Fibroblast of the conjunctiva (primary cell): ENCODE measurements at places on chromosomes 3 and 15.

- no peak for DNase-seq
Observed at GRCh38 chr3:101518421-101518871, 5.4 kb upstream of the SENP7 start.

DNA sequence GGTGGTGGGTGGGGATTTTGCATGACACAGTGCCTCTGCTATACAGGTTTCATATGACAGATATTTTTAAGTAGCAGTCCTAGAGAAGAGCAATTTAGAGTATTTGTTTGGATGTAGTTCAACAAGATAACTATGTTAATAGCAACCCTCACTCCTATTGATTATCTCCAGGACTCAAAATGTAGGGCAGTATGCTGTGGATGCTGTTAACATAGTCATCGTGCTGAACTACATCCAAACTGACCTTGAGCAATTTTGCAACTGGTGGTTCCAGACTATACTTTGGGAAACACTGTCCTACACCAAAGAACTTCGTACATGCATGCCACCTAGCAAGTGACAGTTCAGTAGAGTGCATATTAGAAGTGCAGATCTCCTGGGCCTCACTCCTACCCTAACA, 117.6 kb downstream of the IL5RA start:
- DNase-seq = no peak

DNA sequence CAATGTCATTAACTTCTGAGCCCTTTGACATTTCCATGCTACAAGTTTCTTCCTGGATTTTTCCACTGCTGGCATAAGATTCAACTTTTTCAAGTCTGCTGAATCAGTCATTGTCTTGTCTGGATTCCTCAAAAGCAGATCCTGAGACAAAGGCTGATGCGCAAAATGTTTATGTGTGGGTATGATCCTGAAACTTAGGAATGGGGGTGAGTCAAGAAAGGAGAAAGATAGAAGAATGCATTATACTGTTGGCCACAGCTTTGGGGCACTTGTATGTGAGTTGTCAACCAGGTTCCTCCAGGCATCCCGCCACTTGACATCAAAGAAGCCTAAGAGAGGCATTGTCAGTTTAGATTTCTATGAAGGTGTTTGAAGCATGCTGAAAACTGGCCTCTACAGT, 50.4 kb downstream of the FOXB1 start:
- DNase-seq = no peak

GRCh38 chr3:160643994-160644393, 33.0 kb upstream of the ARL14 start:
- no peak for DNase-seq
